Activated CD4-positive, alpha-beta T cell treated with anti-CD3 and anti-CD28 coated beads for 1 hour (primary cell): ENCODE measurements at places on chromosomes 6 and 20.
A peak's percentile ranks its signal among the peaks of the same experiment; 100 is the strongest.

- DNase-seq: no peak
Observed at GRCh38 chr6:16756660-16757255, 4.5 kb downstream of the ATXN1 start.

GRCh38 chr6:73722318-73723060 lies 26.5 kb downstream of the CD109 start:
- DNase-seq: no peak

GRCh38 chr20:58313396-58313795 lies 3.9 kb downstream of the RAB22A start:
- no peak for DNase-seq

GRCh38 chr6:43061861-43062260 lies 2.4 kb downstream of the KLC4 start:
- no peak for DNase-seq

DNA sequence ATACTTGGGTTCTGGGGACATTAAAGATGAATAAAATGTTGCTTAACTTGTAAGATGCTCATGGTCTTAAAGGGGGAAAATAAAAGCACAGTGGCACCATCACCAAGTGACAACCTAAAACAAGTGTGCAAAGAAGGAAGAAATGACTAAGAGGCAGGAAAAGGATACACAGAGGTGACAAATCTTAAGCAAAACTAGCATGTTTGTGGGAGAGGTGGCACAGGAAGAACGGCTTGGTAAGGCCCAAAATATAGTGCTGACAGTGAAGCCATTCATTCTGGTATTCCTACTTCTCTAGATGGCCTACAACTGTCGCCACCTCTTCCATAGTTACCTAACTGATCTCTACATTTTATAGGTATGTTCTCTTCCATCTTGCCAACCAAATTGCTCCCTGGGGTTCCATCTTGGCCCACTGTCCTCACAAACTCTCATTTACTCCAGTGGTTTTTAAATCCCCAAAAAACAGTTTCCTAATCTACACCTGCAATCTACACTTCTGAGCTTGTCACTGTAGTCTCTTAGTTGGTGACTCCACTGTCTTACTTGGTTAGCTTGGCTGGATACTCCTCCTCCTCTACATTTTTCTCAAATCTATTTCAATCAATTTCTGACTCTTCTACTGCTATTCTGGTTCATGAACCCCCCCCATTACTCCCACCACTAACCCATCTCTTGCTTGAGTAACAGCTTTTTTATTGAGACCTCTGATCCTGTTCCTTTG lies 33.5 kb downstream of the FAM8A1 start:
- DNase-seq: no peak

GRCh38 chr20:60268491-60268890 lies 310.3 kb downstream of the CDH26 start:
- no peak for DNase-seq

DNA sequence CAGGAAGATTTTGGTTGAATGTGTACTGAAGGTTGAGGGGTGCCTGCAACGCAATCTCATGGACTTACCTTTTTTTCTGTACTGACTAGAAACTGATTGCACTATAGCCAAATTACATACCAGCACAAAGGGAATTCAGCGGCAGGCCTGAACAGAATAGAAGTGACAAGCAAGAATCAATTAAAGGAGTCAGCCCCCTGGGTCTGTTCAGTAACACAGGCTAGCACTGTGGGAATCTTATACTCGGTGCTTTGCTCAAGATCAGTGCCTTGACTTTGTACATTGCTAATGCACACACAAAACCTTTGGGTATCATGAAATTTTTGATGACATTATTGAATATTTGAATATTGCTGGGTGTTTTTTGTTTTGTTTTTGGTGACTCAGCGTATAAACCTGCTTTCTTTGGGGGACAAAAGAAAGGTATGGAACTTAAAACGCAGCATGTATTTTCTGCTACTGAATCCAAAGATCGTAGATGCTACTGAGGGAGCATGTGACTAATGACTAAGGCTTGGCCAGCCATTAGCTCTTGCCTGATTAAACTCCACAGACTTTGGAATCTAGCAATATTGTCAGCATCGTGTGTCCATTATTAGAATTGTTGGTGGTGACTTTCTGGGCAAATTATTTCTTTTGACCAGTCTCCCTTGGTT lies 236.6 kb downstream of the ARID1B start:
- DNase-seq: no peak

DNA sequence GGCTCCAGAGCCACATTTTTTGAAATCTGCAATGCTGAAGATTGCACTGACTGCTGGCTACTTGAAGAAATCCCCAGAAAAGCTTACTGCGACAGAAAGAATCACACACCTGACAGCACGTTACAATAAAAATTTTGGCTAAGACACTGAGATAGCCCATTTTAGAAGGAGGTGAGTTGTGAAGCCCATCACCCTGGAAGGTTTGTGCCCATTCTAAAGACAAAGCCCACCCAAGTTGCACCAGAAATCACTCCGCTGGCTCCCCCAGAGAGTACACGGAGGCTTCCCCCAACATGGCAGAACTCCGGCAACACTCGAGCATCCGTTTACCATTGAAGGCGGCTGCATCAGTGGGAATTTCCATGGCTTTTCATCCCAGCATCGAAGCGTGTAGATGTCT lies 29.4 kb downstream of the LPA start:
- DNase-seq: no peak

- no peak for DNase-seq
Observed at GRCh38 chr6:144361016-144361415, 75.9 kb downstream of the UTRN start.

DNA sequence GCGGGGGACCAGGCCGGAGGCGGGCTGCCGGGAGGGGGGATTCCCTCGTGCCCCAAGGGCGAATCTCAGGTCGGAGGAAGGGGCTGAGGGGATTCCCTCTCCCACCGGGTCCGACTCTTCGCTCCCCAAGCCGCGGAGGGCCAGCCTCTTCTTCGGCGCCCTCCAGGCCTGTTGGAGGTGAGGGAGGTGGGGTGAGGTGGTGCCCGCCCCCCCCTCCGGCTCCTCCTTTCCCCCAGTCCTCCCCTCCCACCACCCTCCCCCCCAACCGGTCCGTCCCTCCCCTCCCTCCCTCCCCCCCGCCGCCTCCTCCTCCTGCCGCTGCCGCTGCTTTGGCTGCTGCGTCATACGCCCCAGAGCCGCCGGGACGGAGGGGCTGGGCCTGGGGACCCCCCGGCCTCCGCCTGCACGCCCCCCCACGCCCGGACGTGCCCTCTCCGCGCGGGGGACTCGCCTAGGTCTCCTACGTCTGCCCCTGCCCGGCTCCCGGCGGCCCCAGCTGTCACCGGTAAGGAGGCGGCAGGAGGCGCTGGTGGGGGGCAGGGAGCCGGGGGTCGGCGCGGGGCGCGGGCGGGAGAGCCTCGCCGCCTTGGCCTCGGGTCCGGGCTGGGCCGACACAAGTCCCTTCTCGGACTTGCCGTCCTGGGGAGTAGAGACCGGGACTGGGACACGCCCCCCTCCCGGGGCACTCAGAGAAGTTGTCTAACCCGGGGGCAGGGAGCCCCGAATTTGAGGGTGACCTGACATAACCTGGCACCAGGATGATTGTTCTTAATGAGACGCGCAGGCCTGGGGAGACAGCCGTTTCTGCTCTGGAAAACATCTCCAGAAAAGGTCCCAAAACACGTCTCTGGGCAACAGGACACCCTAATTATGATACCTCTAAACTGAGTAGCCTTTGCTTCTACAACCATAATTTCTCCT lies at the start of gene PHF1:
Gene PHF1, plus strand, starts transcription at position 304 of the 921 bp plus-strand sequence. CDS start 1,250 bp downstream, outside the sequence.
- DNase-seq: no peak

DNA sequence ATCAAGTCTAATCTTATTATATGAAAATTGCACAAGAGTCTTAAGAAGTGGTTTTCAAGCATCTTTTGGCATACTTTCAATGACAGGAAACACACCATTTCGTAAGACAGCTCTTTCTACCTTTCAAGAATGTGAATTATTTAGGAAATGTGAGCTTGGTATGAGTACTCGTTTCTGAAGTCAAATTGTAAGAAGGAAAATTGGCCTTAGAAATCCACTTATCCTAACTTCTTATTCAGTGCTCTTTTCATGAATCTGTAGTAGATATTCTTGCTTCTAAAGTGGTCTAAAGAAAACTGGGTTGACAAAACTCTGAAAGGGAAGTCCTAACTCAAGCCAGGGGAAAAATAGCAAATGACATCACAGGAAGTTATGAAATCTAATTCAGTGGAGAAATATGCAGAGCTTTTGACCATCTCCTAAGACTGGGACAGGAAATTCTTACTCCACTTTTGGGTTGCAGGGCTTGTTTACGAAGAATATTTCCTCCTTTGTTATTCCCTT lies 38.5 kb upstream of the OGFRL1 start:
- no peak for DNase-seq

DNA sequence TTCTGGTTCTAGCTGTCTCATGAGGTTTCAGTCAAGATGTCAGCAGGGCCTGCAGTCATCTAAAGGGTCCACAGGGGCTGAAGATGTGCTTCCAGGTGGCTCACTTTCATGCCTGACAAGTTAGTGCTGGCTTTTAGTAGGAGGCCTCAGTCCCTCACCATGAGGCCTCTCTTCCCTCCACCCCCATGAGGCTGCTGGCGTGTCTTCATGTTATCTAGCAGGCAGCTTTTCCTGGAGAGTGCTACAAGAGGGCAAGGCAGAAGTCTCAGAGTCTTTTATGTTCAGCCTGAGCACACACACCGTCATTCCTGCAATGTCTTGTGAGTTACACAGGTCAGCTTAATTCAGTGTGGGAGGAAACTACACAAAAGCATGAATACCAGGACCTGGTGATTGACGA lies 769.9 kb downstream of the HDGFL1 start:
- no peak for DNase-seq

- DNase-seq: peak; percentile 43
Observed at GRCh38 chr6:2857580-2858337, 16.1 kb upstream of the SERPINB1 start.

DNA sequence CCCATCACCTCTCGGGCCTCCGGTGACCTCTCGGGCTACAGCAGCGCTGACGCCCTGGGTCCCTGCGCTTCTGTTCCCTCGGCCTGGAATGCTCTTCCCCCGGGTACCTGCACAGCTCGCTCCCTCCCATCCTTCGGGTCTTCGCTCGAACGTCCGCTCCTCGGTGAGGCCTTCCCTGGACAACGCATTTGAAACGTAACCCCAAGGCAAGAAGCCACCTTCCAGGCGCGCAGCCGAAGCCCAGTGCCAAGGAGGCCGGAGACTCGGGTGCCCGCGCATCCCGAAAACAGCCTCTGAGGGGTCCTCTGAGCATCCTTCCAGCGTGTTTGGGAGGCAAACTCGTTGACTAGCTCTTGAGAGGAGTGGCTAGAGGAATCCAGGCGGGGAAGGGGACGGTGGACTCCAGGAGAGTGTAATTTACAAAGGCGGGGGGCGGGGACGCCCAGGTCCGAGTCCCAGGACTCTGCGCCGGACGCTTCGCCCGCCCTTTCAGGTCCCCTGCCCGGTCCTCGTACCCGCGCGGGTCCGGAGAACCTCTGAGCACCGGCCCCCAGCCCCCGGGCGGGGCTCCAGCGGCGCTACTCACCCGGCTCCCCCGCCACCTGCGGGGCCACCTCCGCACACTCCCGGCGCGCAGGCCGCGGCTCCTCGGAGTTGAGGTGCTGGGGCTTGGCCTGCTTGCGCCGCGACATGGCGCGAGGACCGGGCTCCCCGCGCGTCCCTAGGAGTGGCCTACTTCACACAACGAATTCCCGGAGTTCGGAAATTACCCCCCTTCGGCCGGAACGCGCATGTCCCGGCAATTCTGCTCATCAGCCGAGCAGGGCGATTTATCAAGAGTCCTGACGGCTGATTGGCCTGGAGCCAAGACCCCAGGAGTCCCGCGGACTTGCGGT lies 86.8 kb downstream of the ZFP64 start:
- no peak for DNase-seq

GRCh38 chr6:130947464-130947863 lies 115.6 kb downstream of the EPB41L2 start:
- DNase-seq: no peak

DNA sequence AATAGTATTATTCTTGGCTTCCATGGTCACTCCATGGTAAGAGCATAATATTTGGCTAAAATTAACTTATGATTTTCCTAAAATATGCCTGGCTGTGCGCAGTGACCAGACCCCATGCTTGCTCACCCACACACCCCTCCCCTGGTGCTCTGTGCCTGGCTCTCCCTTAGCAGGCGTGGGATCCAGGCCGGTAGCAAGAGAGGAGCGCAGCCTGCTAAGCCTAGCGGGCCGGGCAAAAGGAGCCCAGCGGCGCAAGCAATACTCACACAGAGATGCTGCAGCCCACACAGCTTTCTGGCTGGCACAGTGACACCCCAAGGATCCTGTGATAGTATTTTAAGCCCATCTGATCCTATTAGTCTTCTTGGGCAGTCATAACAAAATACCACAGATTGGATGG lies 79.8 kb upstream of the EYS start:
- no peak for DNase-seq
